ENCODE measurements at places on chromosomes 11 and 22. TPM values are rescaled to one million over a fixed set of nuclear protein-coding genes. Genes with fewer than 3 reads are reported as not detected.

The CATSPER1 gene
- not detected for total RNA-seq

The CREB3L1 gene
- total RNA-seq, result 7.3 TPM

The FAR1 gene
- total RNA-seq, result 63.2 TPM

- no peak for DNase-seq
Measured at GRCh38 chr11:94184362-94184761, 55.7 kb downstream of the PANX1 start.

GRCh38 chr22:42770941-42771647 is 50.4 kb upstream of the A4GALT start:
- DNase-seq, result no peak

- no peak for DNase-seq
Measured at GRCh38 chr11:46695345-46696211, 4.8 kb downstream of the ARHGAP1 start.

- DNase-seq, result no peak
Measured at GRCh38 chr11:46001448-46001914, 79.0 kb downstream of the LARGE2 start.

GRCh38 chr11:125448136-125448535 is 47.9 kb downstream of the FEZ1 start:
- DNase-seq, result no peak

GRCh38 chr11:132099692-132100091 is 729.3 kb downstream of the NTM start:
- DNase-seq, result no peak

DNA sequence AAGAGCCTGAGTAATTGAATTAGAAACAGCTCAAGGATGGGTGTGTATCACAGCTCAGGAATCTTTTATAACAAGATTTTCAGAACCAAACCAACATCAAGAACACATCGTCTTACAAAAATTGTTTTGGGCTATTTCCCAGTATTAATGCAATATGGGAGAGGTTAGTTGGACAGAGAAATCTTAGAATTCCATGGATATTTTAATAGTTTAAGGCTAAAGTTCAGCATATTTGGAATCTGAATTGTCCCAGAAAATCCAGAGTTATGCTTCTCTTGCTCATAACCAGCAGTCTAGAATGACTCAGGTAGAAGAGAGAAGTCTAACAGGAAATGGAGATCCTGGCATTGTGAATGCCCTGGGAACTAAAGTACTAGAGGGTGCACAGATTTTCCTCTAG is 74.6 kb downstream of the ADM start:
- DNase-seq, result no peak

All from spleen (tissue), 13 donors.